Activated CD4-positive, alpha-beta T cell treated with anti-CD3 and anti-CD28 coated beads for 24 hours (primary cell): ENCODE measurements at places on chromosomes 1 and 21.

- no peak for DNase-seq
Measured at GRCh38 chr1:20875198-20875973, 88.3 kb upstream of the HP1BP3 start.

GRCh38 chr1:204288021-204288588 is 71.6 kb downstream of the PLEKHA6 start:
- DNase-seq: no peak

GRCh38 chr1:16677552-16678431 is 11.0 kb upstream of the RNU1-3 start:
- no peak for DNase-seq

GRCh38 chr21:35488946-35489345 is 439.8 kb upstream of the RUNX1 start:
- DNase-seq: no peak

GRCh38 chr1:30147188-30147587 is 576.2 kb downstream of the MATN1 start:
- DNase-seq: no peak

- no peak for DNase-seq
Measured at GRCh38 chr1:175968486-175969172, 225.2 kb upstream of the TNR start.

GRCh38 chr1:7280347-7280960 is 490.6 kb upstream of the VAMP3 start:
- DNase-seq: no peak

DNA sequence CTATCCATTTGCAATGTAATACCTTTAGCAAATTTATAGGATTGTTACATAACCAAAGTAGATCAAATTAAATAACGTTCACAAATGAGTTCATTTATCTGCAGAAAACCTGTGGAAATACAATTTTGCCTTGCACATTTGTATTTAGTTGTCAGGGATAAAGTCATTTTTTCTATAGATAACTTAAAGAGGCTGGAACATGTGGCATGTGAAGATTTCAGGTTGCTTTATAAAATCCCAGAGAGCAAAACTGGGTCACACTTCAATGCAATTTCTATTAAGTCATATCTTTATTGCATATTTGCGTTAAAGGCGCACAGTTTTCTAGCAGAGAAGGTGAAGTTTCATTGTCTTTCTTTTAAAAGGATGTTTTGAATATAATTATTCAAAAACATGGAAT is 342.4 kb downstream of the USP25 start:
- no peak for DNase-seq

- DNase-seq: no peak
Measured at GRCh38 chr1:195026792-195027191, 1581.4 kb downstream of the KCNT2 start.

DNA sequence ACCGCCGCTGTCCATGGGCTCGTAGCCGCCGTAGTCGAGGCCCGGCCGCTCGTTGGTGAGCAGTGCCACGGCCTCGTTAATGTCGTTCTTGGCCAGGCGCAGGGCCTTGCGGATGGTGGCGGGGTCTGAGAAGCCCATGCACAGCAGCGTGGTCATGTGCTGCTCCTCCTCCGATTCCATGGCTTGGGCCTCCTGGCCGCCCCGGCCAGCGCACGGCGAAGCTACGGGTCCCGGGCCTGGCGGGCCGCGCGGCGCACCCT is 300 bp downstream of the USP24 start:
- no peak for DNase-seq

DNA sequence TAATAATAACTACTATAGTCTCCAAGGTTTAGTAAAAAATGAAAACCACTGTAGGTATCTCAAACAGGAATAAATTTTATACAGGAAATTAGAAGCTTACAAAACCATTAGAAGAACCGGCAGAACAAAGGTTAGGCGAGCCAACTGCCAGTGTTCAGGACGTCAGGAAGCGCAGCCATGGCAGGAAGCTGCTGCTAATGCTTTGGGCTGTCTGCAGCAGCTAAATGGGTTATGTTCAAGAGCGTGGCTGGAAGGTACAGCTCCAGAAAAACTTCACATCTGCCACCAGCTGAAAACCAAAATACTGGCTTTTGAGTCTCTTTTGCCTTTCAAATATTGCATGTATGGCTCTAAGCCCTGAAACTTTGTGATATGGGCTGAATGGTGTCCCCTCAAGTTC is 35.7 kb upstream of the MYSM1 start:
- DNase-seq: no peak

DNA sequence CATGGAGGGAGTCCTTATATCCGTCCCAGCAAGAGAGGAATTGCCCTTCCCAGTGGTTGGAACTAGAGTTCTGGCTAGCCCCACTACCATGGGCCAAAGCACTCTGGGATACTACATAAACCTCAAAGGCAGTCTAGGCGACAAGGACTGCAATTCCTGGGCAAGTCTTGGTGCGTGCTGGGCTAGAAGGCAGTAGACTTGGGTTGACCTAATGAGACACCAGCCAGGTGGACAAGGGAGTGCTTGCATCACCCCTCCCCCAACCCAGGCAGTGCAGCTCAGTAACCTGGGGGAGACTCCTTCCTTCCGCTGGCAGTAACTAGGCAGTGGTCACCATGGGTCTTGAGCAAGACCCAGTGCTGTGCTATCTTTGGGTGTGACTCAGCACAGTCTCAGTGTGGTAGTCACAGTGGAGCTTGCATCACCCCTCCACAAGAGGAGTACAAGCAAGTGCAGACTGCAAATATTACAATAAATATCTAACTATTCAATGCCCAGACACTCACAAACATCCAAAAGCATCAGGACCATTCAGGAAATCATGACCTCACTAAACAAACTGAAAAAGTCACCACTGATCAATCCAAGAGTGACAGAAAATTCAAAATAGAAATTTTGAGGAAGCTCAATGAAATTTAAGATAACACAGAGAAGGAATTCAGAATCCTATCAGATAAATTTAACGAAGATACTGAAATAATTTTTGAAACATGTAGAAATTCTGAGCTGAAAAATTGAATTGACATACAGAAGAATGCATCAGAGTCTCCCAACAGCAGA is 84.7 kb upstream of the LYPLAL1 start:
- DNase-seq: no peak

- no peak for DNase-seq
Measured at GRCh38 chr21:38915546-38915945, 109.8 kb downstream of the ETS2 start.

GRCh38 chr1:86487811-86488141 is 19.0 kb downstream of the CLCA1 start:
- no peak for DNase-seq

DNA sequence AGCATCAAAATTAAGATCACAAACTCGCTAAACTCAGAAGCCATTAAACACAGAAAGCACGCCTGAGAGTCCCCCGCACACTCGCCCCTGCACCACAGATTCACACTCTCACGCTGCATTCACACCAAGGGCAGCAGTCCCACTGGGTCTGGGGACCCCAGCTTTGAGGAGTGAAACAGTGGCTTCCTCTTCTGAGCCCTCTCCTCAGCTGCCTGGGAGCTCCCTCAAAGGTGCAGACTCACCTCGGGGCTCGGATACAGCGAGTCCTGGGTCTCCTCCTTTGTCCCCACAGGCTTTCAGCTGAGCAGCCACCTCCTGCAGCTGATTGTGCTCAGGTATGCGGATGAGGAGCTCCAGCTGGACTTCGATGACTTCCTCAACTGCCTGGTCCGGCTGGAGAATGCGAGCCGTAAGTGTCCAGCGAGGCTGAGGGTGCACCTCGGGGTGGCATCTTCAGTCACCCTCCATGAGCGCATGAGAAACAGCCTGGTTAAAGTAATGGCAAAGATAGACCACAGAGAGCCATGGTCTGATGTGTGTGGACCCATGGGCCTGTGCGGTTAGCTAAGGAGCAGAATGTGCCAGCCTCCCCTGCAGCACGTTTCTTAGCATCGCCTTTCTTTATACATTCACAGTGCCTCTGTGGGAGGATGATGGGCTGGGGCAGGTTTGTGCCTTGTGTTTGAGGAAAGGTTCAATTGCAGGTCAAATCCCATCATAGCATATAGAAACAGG is 47.9 kb downstream of the CAPN9 start:
- DNase-seq: no peak

DNA sequence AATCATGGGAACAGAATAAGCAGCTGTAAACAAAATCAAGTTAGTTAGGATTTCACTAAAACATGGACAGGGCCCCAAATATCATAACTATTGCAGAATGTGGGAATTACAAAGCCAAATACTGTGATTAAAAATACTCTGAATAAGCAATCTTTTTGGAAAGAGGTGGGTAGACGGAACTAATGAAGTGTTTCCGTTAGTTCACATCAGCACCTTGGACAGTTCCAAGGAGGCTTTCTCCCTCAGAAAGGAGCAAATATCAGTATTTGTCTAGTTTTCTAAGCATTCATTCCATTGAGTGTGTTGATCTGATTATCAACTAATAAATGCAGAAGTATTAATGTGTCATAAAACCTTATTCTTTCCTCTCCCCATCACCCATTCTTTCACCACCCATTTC is 97.4 kb downstream of the FAM78B start:
- DNase-seq: no peak

- no peak for DNase-seq
Measured at GRCh38 chr1:40595623-40596022, 64.2 kb downstream of the ZNF684 start.

DNA sequence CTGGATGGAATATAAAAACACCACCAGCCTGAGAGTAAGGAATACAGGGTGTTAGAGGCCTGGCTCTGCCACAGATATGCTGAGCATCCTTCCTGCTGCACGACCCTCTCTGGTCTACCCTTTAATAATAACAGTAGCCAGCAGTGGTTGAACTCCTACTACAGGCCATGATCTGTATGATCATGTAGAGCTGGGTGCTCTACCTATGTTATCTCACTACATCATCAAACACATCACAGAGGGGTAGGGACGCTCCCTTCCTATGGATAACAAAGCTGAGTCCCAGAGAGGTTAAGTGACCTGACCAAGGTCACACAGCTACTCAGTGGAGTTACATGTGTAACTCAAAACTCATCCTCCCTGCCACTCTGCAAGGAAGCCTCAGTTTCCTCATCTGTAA is 13.0 kb upstream of the MYOM3 start:
- DNase-seq: no peak

DNA sequence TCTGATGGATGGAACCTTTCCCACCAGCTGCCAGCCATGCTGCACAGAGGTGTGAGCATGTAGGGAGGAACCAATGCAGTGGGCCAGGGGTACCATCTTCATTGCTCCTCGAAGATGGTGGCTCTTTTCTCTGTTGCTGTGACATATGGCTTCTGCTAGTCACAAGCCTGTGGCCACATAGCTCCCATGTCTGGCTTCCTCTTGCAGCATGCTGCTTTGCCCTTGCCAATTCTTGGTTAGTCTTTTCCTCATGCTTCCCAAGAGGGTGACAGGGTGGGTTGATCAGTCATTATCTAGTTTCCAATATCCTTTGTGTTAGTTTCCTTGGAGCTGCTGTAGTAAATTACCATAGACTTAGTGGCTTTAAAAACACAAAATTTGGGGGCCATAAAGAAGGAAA is 123.4 kb downstream of the ETS2 start:
- no peak for DNase-seq

GRCh38 chr1:1889847-1890505 is 911 bp downstream of the GNB1 start:
- no peak for DNase-seq

GRCh38 chr1:157193219-157193618 is 55.0 kb upstream of the ETV3 start:
- DNase-seq: no peak

- no peak for DNase-seq
Measured at GRCh38 chr21:35086357-35086756, 37.3 kb upstream of the RUNX1 start.

GRCh38 chr1:181086091-181086490 is 2.4 kb upstream of the IER5 start:
- DNase-seq: no peak

GRCh38 chr1:213828867-213829266 is 158.9 kb upstream of the PROX1 start:
- DNase-seq: no peak

DNA sequence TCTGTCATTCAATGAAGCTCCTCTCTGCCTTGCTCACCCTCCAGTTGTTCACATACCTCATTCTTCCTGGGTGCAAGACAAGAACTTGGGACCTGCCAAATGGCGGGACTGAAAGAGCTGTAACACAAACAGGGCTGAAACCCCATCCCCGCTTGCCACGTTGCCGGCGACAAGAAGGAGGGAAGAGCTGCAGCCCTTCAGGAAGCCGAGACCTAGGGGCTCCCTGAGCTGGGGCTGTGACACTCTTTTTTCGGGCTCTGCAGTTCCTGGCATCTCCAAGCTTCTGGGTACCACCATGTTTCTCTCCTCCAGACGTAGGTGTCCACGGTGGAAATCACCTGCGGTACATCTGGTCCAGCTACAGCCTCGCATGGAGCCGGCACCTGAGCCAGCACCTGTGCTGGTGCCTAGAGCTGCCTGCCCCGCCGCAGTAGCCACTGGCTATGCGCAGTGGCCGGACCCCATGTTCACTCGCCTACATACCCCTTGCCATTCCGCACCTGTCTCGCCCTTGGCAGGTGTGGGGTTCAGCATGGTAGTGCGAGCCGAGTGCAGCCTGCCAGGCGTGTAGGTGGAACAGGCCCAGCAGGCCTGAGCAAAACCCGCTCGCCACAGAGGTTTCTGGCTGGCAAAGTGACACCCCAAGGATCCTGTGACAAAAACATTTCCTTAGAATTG is 367.0 kb upstream of the NEGR1 start:
- no peak for DNase-seq

- DNase-seq: peak; percentile 86
Measured at GRCh38 chr1:26363549-26364448, 8.8 kb downstream of the ZNF683 start.

GRCh38 chr1:200345520-200345919 is 64.3 kb downstream of the ZNF281 start:
- no peak for DNase-seq

DNA sequence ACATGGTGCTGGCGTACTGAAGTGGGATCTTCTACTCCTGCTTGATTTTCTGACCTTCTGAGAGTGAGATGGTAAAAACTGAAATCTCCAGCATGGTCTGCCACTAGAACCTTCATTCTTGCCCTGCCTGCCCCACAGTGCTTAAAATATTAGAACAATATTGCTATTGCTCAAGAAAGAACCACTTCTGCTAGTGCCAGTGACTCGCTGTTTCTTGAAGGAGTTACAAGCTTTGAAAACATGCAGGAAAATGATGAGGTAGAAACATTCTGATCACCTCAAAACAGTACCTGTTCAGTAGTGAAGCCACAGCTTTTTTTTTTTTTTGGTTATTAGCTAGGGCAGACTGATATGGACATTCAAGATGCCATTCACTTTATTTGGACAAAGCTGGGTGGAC is 95.3 kb downstream of the BACH1 start:
- DNase-seq: no peak

- DNase-seq: no peak
Measured at GRCh38 chr1:81700728-81701470, 99.8 kb upstream of the ADGRL2 start.

- peak; percentile 59 for DNase-seq
Measured at GRCh38 chr1:116737020-116737854, 17.0 kb upstream of the CD2 start.

DNA sequence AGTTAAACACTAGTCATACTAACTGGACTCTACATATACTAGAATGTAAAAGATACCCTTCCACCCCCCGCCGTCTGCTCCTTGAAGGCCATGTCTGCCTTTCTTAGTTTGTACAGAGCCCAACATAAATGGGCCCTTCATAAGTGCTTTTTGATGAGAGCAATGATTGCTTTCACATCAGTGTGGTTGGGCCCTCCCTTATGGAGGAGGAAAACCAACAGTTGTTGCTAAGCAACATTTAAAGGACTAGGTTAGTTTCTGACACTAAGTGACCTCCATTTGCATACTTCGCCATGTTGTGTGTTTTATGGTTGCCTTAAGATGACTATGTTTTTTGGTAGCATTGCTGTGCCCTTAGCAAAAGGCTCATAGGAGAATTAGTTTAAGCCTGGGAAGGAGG is 182.0 kb upstream of the SGIP1 start:
- DNase-seq: no peak

- no peak for DNase-seq
Measured at GRCh38 chr1:182280504-182280900, 111.1 kb downstream of the GLUL start.
